ENCODE measurements at places on chromosomes 2 and 18. TPM values are rescaled to one million over a fixed set of nuclear protein-coding genes. Genes with fewer than 3 reads are reported as not detected.

DNA sequence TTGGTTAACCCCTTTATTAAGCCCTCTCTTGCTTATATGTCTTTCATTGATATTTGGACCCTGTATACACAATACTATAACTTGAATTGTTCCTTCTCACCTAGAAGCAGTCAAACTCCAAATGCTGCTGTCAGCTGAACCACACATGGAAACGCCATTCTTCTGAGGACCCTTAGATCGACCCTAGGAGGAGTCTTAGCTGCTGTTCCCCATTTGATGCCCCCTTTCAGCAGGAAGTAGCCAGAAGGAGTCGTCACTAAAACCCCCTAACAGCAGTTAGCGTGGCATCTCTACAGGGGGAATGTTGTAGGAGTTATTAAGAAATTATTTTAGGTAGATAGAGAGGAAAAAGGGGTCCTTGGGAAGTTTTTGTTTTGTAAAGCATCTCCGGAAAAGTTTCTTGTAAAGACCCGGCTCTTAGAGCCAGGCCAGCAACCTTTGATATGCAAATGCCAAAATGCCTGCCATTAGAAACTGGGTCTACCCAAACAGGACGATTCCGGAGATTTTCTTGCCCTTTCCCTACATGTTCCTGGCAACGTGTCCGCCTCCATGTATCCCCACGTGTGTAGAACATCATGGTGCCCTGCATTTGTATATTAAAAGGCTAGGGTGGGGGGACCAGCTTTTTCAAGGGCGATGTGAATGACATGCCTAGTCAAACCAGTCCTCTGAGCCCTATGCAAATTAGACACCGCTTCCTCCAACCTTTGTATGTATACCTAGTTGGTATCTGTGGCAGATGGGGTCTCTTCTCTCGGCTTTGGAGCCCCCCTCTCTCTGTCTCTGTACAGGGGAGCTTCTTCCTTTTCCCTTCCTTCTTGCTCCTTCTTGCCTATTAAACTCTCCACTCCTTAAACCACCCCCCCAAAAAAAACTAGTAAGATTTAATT is 638.4 kb upstream of the POU3F3 start:
- H3K27me3 ChIP-seq, result no peaks in the 10 kb centered on the region
- no peak overlapping the region for H3K4me3 ChIP-seq
- H3K27ac ChIP-seq, result no peak overlapping the region
- no peaks in the 10 kb centered on the region for H3K36me3 ChIP-seq

Gene NDC80
- total RNA-seq, result 88.5 TPM

Gene G6PC2
- not detected for total RNA-seq

GRCh38 chr2:241014764-241015163 is 16.3 kb downstream of the SNED1 start:
- no peaks in the 10 kb centered on the region for H3K36me3 ChIP-seq
- H3K4me1 ChIP-seq, result peaks cover 14% of the 10 kb centered on the region
- no peak overlapping the region for H3K27ac ChIP-seq
- no peak overlapping the region for H3K4me3 ChIP-seq
- H3K27me3 ChIP-seq, result no peaks in the 10 kb centered on the region
- no peak for DNase-seq

- no peak overlapping the region for H3K4me3 ChIP-seq
- no peak for DNase-seq
Observed at GRCh38 chr2:204948024-204948763, 402.9 kb downstream of the PARD3B start.

GRCh38 chr2:163997466-163997865 is 261.7 kb upstream of the FIGN start:
- DNase-seq, result no peak
- no peaks in the 10 kb centered on the region for H3K27me3 ChIP-seq
- H3K4me3 ChIP-seq, result no peak overlapping the region

Gene DCDC2C
- not detected for total RNA-seq

DNA sequence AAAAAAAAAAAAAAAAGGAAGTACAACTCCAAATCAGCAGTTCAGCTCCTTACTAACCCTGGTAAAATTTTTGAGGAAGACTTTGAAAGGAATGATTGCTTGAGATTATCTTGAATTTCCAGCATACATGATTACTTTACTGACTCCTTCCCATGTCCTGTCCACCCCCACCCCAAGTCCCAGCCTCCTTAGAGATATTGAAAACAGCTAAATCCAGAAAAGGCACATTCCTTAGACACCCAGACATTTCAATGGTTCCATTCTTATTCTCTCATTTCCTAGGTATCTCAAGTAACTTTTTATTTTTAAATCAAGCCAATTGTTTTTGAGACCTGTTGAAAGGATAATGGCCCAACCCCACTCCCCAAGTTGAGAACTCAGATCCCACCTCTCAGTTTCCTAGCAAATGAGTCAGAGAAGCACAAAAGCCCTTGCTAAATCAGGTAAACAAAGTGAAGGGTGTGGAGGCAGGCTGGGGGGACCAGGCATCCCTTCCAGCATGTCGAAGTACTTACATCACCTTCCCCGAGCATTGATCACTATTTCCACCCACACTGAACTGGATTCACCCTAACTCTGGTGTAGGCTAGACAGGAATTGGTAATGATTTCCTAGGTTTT is 95.4 kb upstream of the FZD7 start:
- peaks cover 6% of the 10 kb centered on the region for H3K27me3 ChIP-seq
- DNase-seq, result no peak
- no peaks in the 10 kb centered on the region for H3K4me1 ChIP-seq

- H3K36me3 ChIP-seq, result no peaks in the 10 kb centered on the region
- no peaks in the 10 kb centered on the region for H3K4me1 ChIP-seq
- no peak overlapping the region for H3K27ac ChIP-seq
- peaks cover 5% of the 10 kb centered on the region for H3K27me3 ChIP-seq
- no peak for DNase-seq
Observed at GRCh38 chr18:36271153-36271552, 26.4 kb upstream of the FHOD3 start.

DNA sequence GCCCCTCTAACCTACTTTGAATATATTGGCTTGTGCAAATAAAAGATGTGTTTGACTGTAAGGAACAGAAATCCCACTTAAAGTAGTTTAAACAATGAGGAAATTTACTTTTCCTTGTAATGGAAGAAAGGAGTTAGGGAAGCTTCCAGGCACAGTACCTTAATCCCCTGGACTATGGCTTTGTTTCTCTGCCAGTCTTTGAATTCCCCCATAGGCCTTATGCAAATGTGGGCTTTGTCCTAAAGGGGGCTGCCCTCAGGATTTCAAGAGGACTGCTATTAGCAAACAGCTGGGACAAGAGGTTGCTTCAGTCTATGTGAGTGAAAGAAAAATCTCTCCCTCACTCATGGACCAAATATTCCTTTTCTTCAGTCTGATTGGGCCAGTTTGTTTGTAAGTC is 255.1 kb upstream of the THSD7B start:
- H3K27me3 ChIP-seq, result peaks cover 7% of the 10 kb centered on the region
- H3K36me3 ChIP-seq, result no peaks in the 10 kb centered on the region
- H3K27ac ChIP-seq, result no peak overlapping the region
- no peak for DNase-seq
- no peak overlapping the region for H3K4me3 ChIP-seq
- no peaks in the 10 kb centered on the region for H3K4me1 ChIP-seq

Gene ANKRD30B
- not detected for total RNA-seq

DNA sequence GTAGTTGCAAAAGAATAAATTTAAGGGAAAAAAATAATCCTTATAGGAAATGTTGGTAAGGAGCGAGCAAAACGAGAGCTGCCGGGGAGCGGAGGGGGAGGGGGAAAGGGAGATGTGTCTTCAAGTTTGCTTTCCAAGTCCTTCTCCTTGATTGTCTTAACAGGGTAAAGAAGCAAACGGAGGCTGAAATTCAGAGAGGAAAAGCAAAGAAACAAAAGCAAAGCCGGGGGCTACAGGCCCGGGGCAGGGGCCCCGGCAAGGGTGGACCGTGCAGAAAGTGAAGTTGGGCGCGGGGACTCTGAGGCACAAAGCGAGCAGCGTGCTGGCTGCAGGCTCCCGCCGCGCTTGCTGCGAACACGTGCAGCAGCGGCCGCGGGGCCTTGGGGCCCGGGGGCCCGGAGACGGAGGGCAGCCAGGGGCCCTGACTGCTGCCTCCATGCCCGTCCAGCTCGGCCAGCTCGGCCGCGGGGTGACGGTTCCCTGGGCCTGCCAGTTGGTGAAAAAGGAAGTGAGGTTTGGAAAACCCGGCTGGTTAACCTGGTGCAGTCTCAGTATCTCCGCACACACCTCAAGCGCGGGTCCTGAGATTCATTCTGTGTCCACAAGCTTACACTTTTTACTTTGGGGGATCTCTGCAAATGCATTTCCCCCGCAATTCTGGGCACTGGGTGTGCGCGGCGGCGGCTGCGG is 4.1 kb downstream of the BCL11A start:
- DNase-seq, result peak; percentile 46
- H3K27me3 ChIP-seq, result peaks cover 53% of the 10 kb centered on the region
- H3K4me3 ChIP-seq, result peak overlapping the region; percentile 81
- no peaks in the 10 kb centered on the region for H3K36me3 ChIP-seq

GRCh38 chr2:129587426-129588064 is 391.9 kb upstream of the RAB6C start:
- no peaks in the 10 kb centered on the region for H3K36me3 ChIP-seq
- no peak overlapping the region for H3K4me3 ChIP-seq
- peaks cover 9% of the 10 kb centered on the region for H3K27me3 ChIP-seq
- H3K27ac ChIP-seq, result no peak overlapping the region
- no peak for DNase-seq
- H3K4me1 ChIP-seq, result no peaks in the 10 kb centered on the region

DNA sequence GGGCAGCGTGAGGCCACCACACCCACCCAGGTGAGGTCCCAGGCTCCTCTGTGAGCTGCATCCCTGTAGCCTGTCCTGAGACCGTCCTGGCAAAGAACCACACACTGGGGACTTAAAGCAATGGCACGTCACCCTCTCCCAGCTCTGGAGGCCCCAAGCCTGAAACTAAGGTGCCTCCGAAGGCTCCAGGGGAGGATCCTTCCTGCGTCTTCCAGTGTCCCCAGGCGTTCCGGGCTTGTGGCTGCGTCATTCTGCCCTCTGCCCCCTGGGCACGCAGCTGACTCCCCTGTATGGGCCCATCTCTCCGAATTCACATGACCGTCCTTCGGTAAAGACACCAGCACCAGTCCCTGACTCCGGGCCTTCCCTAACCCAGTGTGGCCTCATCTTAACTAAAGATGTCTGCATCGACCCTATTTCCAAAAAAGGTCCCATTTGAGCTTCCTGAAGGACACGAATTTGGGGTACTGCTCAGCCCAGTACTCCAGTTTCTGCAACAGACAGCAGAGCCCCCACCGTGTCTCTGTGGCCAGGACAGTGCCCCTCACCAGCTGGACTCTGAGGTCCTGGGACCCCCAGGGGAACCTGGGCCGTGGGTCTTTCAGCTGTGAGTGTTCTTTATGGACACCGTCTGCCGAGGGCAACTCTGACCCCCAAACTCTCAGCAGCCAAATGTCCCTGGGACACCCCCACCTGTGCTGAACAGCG is 75.2 kb upstream of the CTDP1 start:
- H3K27me3 ChIP-seq, result no peaks in the 10 kb centered on the region
- H3K4me3 ChIP-seq, result no peak overlapping the region
- no peaks in the 10 kb centered on the region for H3K36me3 ChIP-seq
- no peak for DNase-seq
- peaks cover 5% of the 10 kb centered on the region for H3K4me1 ChIP-seq

DNA sequence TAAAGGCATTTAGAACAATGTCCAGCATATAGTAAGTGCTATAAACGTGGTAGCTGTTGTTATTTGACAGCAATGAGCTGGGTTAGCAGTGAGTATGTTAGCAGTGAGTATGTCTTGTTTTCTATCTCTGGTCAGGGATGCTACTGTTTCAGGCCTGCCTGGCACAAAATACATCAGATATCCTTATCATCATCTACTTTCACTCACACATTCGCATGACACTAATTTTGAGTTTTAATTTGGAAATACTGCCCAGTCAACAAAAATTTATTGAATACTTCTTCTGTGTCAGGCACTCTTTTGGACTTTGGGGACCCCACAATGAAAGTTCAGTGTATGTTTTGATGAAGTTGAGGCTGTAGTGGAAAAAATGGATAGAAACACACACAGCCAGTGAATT is 401.6 kb downstream of the CLIP4 start:
- no peak overlapping the region for H3K27ac ChIP-seq
- peaks cover 6% of the 10 kb centered on the region for H3K27me3 ChIP-seq
- no peaks in the 10 kb centered on the region for H3K36me3 ChIP-seq
- no peaks in the 10 kb centered on the region for H3K4me1 ChIP-seq
- DNase-seq, result no peak

Gene ALPP
- not detected for total RNA-seq

- H3K4me1 ChIP-seq, result no peaks in the 10 kb centered on the region
- H3K4me3 ChIP-seq, result no peak overlapping the region
- H3K27me3 ChIP-seq, result peaks cover 2% of the 10 kb centered on the region
- no peak for DNase-seq
Observed at GRCh38 chr2:128593879-128594650, 275.4 kb upstream of the HS6ST1 start.

DNA sequence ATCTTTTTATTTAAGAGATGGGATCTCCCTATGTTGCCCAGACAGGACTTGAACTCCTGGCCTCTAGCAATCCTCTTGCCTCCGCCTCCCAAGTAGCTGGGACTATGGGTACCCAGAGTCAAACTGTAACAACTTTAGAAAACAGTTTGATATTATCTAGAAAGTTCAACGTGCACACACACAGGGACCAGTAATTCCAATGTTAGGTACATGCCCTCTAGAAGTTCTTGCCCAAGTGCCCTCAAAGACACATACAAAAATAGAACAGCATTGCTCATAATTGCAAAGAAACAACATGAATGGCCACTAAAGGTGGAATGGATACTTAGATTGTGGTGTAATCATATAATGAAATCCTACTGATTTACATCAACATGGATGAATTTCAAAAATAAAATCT is 12.6 kb upstream of the LPIN2 start:
- H3K27me3 ChIP-seq, result no peaks in the 10 kb centered on the region
- no peak overlapping the region for H3K4me3 ChIP-seq
- no peak for DNase-seq
- H3K4me1 ChIP-seq, result no peaks in the 10 kb centered on the region
- no peaks in the 10 kb centered on the region for H3K36me3 ChIP-seq

DNA sequence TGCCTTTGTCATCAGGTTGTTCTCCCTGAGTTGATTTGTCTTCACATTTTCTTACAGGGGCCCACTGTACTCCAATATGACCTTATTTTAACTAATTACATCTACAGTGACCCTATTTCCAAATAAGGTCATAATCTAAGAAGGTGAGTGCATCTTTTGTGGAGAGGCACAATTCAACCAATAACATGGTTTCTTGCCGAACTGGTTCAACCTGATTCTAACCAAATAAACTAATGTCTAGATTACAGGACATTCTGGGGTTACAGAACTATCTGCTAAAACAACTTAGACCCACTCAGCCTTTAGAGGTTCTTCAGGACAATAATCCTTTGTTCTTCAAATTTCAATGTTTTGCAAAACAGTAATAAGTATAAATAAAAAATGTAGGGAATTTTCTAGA is 496.5 kb upstream of the SOX11 start:
- no peak overlapping the region for H3K27ac ChIP-seq
- no peaks in the 10 kb centered on the region for H3K4me1 ChIP-seq
- DNase-seq, result no peak
- peaks cover 2% of the 10 kb centered on the region for H3K36me3 ChIP-seq
- no peaks in the 10 kb centered on the region for H3K27me3 ChIP-seq
- H3K4me3 ChIP-seq, result no peak overlapping the region

- H3K4me3 ChIP-seq, result no peak overlapping the region
- no peak for DNase-seq
- H3K27me3 ChIP-seq, result no peaks in the 10 kb centered on the region
- H3K4me1 ChIP-seq, result no peaks in the 10 kb centered on the region
Observed at GRCh38 chr2:74111380-74111779, 36.3 kb downstream of the BOLA3 start.

Gene DSG1
- not detected for total RNA-seq

GRCh38 chr2:145207884-145208283 is 688.0 kb upstream of the ZEB2 start:
- no peaks in the 10 kb centered on the region for H3K4me1 ChIP-seq
- H3K27ac ChIP-seq, result no peak overlapping the region
- no peak for DNase-seq
- no peaks in the 10 kb centered on the region for H3K36me3 ChIP-seq
- H3K27me3 ChIP-seq, result peaks cover 2% of the 10 kb centered on the region
- H3K4me3 ChIP-seq, result no peak overlapping the region
